DMS79 treated with DMSO at 0.1 percent for 48 hours (cell line): ENCODE measurements at places on chromosomes 2 and 18.

DNA sequence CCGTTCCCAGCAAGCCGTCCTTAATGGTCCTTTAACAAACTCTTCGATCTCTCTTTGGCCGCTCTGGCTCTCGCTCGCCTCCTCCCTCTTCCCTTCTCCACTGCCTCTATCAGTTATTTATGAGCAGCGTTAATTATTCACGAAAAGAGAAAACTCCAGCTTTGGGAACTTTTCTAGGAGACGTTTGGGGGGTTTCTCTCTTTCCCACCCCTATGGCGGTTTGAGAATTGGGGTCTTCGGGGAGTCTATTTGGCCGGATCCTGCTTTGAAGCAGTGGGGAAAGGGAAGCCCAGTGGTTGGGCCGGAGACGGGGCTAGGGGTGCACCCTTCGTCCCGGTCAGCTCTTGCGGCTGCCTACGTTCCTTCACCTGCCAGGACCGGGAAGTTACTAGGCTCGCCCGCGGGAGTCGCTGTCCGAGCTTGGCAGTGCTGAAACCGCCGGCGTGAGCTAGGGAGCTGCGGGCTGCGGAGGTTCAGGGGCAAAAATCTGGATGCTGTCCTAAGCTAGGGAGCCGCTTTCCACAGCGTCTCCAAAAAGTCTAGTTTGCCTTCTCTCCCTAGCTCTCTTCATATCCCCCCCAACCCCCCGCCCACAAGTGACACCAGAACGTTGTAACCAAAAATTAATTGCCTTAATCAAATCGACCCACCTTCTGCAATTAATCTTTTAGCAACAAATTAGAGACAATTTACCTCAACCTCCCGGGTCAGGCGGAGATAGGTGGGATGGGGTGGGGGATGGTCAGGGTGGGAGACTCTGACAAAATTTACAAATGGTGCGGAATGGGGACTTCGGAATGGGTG, 8.9 kb upstream of the SKOR2 start:
- DNase-seq = no peak

GRCh38 chr2:175726223-175726622, 275.8 kb downstream of the LNPK start:
- no peak for DNase-seq

DNA sequence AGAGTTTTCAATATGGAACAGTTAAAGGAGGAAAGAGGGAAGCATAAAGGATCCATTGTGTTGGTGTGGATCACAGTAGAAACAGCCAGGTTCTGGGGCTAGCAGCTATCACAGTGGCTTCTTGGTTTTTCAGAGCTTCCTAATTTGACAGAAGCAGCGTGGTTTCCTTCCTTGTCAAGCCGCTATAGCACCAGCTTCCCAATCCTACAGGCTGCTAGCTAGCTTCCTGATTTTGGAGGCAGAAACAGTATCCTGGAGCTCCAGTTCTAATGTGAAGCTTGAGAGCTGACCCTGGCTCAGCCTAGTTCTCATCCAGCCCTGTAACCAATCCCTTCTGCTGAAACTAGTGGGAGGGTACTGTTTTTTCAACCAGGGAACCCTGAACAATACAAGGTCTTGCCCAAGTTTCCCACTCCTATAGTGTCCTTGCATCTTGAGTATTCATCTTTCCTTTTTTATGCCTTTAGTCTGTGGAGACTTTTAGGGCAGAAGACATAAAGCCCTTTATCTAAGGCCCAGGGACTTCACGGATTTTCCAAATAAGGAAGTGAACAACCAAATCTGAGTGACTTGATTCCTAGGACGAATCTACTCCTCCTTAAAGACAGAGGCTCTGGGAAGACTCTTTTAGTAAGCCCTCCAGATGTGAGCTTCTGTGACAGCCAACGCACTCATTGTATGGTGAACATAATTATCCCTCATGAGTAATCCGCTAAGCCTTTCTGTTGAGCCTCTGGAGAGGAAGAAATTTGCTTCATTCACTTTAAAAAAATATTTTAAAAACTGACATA, 33.8 kb downstream of the CCDC93 start:
- DNase-seq = no peak

DNA sequence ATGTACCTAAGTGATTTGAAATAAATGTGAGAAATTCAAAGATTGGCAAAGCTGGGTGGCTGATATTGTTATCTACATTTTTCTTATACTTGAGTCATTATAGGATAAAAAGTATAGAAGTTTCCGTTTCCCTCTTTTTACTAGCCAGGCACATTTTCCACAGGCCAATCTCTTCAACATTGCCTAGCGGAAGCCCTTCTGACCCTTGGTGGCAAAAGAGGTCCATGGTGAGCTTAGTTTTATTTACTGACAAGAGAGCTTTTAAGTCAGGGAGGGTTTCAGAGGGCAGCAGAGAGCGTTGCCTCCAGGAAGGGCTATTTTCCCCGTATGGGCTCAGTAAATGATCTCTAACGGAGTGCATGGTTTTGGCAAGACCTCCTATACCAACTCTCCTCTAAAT, 15.1 kb upstream of the RHOB start:
- DNase-seq = no peak

GRCh38 chr18:2642771-2643170, 12.8 kb upstream of the SMCHD1 start:
- no peak for DNase-seq

DNA sequence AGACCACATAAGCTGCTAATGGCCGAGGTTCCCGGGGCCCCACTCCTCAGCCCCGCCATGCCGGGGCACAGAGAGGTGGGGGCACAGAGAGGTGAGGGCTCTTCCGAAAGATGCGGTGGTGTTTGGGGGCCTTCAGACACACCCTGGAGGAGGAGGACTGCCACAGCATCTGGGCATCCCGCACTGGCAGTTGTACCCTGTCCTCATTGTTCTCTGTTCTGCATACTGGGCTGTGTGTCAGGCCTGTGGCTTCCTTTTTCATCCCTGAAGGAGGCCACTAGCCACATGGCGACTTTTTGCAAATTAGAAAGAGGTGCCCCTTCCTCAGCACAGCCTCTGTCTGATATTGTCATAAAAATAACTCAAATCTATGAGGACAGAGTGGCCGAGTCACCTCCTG, 150.1 kb downstream of the CTIF start:
- no peak for DNase-seq

DNA sequence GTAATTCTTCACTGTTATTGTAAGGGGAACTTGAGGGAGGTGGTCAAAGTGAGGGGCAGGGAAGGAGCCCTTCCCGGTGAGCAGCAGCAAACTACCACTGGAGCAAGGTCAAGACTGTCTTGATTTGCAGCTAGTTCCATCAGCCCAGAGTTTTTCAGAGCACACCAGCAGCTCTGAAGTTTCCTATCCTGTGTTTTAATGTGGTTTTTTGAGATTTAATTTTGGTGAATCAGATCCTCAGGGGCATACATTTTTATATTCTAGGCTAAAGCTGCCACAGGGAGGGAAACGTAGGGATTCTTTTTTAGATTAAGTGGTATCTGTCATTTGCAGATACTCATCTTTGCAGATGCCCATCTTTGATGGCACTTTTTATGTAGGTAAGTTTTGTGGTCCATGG, 67.1 kb upstream of the KCNE4 start:
- DNase-seq = no peak

GRCh38 chr2:108587621-108588020, 53.4 kb downstream of the LIMS1 start:
- no peak for DNase-seq

- DNase-seq = no peak
Observed at GRCh38 chr2:226213717-226214116, 585.9 kb downstream of the IRS1 start.

DNA sequence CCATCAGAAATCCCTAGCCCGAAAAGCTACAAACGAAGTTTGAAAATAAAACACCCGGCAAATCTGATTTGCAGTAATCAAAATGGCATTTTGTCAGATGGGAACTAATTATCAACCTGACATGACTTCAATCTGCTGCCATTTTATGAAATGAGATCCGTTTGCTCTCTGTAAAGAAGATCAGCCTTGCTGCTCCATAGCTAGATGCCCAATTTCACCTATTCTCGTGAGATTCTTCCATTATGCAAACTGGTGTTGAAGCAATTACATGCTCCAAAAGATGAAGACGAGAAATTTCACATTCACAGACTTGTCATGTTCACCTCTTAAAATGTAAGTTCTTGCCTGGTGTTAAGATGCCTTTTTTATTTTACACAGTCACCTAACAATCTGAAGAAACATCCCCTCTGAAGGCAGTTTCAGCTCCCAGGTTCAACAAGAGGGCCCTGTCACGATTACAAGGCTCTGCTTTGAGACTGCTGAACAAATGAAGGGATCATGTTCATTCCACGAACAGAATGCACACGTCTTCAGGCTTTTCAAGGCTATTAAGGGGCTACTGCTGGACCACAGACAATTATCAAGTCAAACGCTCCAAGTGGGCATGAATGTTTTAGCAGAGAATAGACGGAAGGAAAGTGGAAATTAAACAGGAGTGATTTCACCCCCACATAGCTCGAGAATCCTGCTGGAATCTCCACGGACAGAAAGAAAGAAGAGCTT, 172.6 kb upstream of the PID1 start:
- DNase-seq = no peak

GRCh38 chr2:237139123-237139675, 53.5 kb downstream of the COPS8 start:
- no peak for DNase-seq

DNA sequence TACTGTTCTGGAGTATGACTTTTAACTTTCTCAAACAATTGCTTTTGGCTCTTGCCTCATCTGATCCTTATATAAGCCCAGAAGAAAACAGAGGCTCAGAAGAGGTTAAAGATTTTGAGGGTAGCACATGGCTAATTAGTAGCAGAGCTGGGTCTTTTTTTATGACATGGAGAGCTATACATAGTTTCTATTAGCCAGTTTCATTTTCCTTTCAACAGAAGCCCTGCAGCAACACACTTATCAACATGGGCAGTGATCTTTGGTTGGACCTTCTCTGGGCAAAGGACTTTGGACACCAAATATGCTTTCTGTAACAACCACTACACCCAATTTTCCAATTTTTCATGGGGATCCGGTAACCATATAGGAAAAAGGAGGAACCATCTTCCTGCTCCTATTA, 64.9 kb downstream of the NCKAP5 start:
- no peak for DNase-seq

DNA sequence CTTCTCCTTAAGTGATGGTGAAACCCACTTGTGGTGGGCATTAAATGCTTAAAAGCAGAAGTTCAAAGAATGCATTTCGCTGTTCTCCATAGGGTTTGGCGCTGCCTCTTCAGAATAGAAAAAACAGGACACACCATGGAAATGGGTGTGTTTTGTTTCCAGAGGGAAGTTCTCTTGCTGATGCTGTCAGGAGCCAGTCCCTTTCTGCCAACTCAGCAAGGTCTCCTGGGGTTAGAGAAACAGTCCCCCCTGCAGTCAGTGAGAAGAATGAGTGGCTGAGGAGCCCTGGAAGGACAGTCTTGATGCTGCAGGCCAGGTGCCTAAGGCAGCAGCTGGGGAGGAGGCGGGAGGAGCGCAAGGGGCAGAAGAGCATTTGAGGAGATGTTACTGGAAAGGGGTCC, 37.8 kb upstream of the ASAP2 start:
- no peak for DNase-seq

GRCh38 chr18:59779979-59780378, 82.8 kb upstream of the CCBE1 start:
- DNase-seq = no peak

DNA sequence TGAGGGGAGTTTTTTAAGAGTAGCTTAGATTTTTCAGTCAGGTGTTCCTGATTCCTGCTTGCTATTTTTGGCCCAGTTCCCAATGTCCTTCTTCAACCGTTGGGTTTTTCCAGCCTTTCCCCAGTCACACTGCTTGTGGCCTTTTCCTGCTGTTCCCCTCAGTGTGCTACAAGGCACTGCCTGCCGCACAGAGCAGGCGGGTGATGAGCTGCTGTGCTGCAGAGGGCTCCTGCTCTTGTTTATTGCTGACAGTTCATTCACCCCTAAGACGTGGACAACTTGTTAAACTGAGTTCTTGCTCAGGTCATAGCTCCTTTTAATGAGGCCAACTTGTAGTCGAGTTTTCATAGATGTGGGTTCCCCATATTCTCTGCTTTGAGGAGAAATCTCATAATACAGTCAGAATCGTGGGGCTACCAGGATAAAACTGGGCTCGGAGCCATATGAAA, 20.6 kb downstream of the EIF4E2 start:
- no peak for DNase-seq

- no peak for DNase-seq
Observed at GRCh38 chr18:12995424-12995823, 4.3 kb downstream of the CEP192 start.

DNA sequence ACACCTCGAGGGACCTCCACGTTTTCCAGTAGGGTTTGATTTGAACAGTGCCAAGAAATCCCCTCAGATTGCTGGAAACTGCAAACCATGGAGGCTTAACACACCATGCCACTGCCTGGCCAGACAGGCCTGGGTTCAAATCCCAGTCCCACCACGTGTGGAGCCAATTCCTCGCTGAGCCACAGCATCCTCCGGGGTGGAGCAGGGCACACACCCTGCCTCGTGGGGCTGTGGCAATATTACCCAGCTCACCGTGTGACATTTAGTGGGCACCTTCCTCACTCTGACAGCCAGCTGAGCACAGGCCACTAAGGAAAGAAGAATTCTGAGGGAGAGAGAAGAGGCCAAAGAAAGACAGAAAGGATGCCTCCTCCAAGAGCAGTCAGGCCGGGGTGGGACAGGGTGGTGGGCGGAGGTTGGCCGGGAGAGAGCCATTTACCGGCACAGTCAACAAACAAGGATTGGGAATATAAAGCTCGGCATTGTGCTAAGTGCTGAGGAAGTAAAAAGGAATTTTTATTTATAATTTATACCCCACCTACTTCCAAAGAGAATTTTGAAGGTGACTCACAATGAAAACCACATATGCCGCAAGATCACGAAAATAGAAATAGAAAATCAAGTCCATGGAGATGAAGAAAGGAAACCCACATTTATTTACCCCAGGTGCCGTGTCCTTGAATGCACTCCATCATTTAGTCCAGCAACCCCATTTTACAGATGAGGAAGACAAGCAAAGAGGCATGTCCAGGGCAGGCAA, 111.5 kb downstream of the MCFD2 start:
- no peak for DNase-seq

- no peak for DNase-seq
Observed at GRCh38 chr2:9697909-9698308, 67.1 kb upstream of the YWHAQ start.

GRCh38 chr2:149041482-149041881, 3.0 kb downstream of the LYPD6B start:
- DNase-seq = no peak

DNA sequence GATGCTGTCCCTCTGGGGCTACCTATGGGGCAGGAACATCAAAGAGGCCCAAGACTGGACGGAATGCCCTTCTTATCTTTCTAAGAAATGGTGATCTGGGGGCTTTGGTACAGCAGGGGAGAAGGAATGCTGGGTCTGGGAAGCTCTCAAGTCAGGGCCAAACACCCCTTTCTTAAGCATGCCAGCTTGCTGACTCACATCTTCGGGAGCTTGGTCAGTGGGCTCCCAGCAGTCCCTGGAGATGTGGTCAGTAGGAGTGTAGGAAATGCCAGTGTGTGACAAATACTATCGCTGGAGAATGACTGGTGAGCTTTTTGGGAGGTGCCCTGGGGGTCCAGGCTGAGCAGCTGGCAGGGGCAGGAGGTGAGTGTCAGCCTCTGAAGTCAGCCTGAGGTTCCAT, 105.0 kb upstream of the CDC42EP3 start:
- no peak for DNase-seq
